ENCODE measurements at places on chromosomes 11 and 22.

DNA sequence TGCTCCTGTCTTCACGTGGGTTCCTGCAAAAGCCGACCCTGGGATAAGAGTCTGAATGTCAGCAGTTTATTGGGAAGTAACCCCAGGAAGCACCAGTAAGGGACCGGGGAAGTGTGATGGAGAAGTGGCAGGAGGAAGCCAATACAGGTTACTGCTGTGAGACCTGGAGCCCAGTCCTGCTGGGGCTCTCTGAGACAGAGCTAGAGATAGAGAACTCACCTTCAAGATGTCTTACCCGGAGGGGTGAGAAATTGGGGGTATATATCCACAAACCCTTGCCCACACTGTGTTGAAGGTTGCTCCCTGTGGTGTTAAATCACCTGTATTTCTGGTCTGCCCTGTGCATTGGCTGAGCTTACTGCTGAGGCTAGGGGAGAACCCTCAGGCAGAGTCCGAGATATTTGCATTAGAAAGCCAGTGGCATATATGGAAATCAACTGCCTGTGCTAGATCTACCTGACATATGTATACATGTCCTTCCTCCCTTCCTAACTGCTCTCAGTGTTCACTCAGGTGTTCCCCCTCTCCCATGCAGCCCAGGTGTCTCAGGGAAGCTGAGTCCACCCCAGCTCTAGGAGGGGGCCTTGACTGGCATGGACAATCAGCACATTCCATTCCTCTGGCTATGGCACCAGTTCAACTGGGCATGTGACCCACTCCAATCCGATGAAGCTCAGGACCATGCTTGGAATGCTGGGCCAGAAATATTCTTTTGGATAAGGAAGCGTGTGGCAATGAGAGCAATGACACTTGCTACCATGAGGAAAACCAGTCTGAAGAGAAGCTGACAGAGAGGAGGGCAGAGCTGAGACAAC, 6.8 kb upstream of the MICAL2 start:
- DNase-seq, result no peak

DNA sequence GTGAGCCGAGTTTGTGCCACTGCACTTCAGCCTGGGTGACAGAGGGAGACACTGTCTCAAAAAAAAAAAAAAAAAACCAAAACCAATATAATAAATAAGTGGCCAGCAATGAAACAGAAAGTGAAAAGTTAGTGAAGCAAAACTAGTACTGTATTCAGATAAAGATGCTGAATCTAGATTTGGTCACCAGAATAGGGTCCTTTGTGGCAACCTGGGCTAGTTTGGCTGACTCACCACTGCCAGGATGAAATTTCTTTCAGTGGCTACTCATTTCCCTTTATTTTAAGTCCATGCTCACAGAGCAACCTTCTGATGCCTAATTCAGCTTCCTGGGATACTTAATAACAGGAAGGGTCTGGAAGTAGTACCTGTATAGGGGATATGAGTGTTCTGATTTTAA, 26.0 kb downstream of the LIMK2 start:
- DNase-seq, result no peak

DNA sequence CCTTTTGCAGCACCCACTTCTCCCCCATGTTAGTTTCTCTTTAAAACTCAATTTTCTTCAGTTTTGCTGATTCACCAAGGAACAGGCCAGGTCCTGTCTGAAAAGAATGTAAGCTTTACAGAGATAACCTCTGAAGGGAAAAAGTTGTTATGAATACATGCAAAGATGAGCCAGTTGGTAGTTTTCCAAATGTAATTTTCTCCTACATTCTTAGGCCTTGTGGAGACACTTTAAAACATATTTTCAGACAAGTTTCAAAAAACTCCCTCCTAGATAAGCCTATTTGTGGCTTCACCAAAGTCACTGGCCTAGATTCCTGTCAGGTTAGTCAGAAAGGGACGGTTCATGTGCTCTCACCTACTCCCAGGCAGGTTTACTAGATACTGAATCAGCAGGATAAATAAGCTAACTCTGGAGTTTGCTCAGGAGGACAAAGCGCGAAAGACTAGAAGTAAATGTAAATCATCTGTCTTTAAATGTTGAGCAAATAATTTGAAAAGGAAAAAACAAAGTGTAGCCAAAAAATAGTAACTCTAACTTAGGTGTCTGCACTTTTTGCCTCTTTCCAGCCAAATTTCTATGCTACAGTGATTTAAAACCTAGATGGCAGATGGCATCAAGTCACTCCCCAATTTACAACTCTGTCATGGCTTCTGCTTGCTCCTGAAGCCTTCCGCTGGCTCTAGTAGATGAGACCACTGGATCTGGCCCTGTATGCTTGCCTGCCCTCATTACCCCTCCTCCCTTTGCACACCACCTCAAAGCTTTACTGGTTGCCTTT, 4.9 kb upstream of the ATP6V1E1 start:
- peak; percentile 69 for DNase-seq

DNA sequence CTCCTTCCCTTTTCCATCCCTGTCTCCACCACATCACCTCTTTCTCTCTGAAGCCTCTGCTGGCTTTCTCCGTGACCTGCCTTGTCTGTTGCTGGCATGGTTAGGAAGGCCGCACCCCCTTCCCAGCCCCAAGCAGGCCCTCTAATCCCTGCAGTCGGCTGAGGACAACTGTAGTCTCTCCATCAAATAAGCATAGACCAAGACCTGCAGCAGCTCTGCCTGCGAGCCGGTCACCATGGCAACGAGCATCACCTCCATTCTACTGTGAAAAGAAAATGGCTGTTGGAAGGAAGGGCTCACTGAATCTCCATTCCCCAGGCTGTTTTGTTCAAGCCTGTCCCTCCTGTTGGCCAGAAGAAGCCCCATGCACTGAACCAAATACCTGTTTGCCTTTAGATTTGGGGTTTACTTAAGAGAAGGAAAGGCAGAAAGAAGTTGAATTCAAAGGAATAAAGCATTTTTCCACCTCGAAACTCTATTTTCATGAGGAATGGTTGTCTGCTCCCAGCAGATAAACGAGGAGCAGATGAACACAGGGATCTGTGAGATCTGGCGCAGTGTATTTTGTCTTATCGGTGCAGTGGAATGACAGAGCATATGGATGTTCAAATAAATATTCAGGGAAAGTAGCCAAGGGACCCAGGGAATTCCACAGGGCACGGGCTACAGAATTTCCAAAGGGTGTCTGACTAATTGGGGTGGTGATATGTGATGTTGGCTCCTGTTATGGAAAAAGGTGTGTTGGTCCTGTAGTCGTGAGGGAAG, 113.1 kb upstream of the TTC12 start:
- no peak for DNase-seq
